Type B pancreatic cell (in vitro differentiated cells): ENCODE measurements at places on chromosomes 13 and 19.
A peak's percentile ranks its signal among the peaks of the same experiment; 100 is the strongest.

DNA sequence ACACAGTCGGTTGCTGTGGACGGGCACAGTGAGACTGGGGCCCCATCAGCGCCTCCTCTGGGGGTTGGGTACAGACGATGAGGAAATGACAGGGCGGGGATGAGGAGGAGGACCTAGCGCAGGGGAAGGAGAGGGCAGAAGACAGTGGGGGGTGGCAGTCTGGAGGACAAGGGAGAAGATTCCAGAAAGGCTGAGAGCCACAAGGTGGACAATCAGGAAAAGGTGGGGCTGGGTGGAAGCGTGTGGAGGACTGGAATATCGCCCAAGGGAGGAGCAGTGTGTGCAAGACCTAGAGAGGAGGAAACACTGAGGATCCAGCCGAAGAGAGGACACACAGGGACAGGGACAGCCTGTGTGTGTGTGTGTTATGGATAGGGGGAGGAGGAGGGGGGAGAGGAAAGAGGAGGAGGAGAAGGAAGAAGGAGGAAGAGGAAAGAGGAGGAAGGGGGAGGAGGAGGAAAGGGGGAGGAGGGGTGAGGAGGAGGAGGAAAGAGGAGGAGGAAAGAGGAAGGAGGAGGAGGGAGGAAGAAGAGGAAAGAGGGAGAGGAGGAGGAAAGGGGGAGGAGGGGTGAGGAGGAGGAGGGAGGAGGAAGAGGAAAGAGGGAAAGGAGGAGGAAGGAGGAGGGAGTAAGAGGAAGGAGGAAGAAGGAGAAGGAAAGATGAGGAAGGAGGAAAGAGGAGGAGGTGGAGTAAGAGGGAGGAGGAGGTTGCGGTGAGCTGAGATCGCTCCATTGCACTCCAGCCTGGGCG lies 15.8 kb upstream of the GARIN5A start:
- H3K27ac ChIP-seq = peak overlapping the region; percentile 8
- peaks cover 74% of the 10 kb centered on the region for H3K27me3 ChIP-seq
- H3K4me3 ChIP-seq = no peak overlapping the region
- DNase-seq = no peak
- H3K36me3 ChIP-seq = peaks cover 6% of the 10 kb centered on the region
- H3K4me1 ChIP-seq = peaks cover 17% of the 10 kb centered on the region

- no peak overlapping the region for H3K27ac ChIP-seq
- DNase-seq = no peak
- peaks cover 10% of the 10 kb centered on the region for H3K4me1 ChIP-seq
- H3K36me3 ChIP-seq = no peaks in the 10 kb centered on the region
- H3K4me3 ChIP-seq = no peak overlapping the region
These were observed 190.9 kb upstream of the KLF12 start for GRCh38 chr13:74325106-74325505.

GRCh38 chr19:9151367-9151766 lies 11.2 kb downstream of the ZNF317 start:
- H3K4me3 ChIP-seq = no peak overlapping the region
- no peaks in the 10 kb centered on the region for H3K4me1 ChIP-seq
- H3K36me3 ChIP-seq = peaks cover 84% of the 10 kb centered on the region
- no peak overlapping the region for H3K27ac ChIP-seq
- DNase-seq = no peak

DNA sequence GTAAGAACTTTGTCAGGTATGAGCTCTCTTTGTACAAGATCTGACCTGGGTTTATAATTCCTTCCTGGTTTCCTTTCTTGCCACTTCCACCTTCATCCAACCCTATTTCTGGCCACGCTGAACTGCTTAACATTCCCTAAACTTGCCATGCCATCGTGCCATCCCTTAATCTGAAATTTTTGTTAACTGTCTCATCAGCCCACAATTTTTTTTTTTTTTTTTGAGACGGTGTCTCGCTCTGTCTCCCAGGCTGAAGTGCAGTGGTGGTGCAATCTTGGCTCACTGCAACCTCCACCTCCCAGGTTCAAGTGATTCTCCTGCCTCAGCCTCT lies 144.6 kb downstream of the GGACT start:
- peak overlapping the region; percentile 30 for H3K27ac ChIP-seq
- no peaks in the 10 kb centered on the region for H3K27me3 ChIP-seq
- DNase-seq = no peak
- H3K36me3 ChIP-seq = peaks cover 11% of the 10 kb centered on the region

DNA sequence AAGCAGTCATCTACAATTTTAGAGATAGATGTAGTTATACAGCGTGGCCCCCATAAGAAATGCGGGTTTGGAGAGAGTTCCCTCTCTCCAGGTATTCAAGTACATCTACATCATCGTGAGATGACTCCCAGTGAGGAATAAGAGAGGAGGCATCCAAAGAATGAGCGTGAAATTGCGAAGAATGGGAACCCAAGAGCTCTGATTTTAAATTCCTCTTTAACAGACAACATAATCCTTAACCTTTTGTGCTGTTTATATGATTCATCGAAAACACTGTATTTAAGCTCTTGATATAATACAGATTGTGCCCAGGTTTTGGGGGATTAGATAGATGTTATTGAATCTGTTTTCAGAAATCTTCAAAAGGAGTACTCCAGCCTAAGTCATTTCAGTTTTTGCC lies 161.5 kb downstream of the COG6 start:
- no peak overlapping the region for H3K27ac ChIP-seq
- H3K4me3 ChIP-seq = no peak overlapping the region
- H3K36me3 ChIP-seq = no peaks in the 10 kb centered on the region
- peaks cover 6% of the 10 kb centered on the region for H3K4me1 ChIP-seq
